Activated naive CD4-positive, alpha-beta T cell treated with anti-CD3 and anti-CD28 coated beads, Interleukin-2, amount 50 U/mL, for 16 hours (primary cell): ENCODE measurements at places on chromosomes 1 and 21.

DNA sequence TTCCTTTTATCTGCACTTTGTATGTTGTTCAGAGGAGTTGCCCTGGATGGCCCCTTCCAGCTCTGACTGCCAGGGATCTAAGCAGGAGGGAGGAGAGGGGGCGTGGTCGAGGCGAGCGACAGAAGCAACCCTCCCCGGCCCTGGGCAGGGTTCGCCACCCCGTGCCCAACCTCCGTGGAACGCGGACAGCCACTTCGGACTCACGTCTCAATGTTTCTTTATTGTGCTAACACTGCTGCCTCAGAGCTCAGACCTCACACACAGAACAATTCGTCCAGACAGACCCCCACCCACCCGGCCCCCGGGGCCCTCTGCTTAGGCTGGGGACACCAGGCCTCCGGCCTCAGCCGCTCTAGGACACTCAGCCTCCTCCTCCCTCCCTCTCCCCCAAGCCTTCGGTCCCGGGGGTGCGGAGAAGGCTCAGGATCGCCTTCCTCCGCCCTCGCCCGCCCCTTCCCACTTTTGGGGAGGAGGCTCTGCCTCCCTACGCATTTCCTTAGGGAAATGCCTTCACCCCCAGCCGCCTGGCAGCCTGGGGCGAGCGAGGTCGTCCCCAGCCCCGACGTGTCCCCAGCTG is 8.3 kb downstream of the VSIG8 start:
- peak; percentile 19 for DNase-seq

DNA sequence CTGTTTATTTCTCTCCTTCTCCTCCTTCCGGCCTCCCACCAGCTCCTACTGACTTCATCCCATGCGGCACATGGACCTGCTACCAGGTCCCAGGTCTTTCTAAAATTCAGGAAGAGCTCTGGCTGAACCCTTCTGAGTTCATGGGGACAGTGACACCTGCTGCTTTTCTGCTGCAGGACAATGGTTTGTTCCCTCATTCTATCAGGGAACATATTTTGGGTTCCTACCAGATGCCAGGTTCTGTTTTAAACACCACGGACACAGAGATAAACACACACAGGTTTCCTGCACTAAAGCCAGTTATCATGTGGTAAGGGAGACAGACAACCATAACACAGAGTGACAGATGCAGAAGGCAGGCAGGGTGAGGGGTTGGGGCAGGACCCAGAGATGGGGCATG is 114.0 kb upstream of the RAB4A start:
- DNase-seq = no peak

DNA sequence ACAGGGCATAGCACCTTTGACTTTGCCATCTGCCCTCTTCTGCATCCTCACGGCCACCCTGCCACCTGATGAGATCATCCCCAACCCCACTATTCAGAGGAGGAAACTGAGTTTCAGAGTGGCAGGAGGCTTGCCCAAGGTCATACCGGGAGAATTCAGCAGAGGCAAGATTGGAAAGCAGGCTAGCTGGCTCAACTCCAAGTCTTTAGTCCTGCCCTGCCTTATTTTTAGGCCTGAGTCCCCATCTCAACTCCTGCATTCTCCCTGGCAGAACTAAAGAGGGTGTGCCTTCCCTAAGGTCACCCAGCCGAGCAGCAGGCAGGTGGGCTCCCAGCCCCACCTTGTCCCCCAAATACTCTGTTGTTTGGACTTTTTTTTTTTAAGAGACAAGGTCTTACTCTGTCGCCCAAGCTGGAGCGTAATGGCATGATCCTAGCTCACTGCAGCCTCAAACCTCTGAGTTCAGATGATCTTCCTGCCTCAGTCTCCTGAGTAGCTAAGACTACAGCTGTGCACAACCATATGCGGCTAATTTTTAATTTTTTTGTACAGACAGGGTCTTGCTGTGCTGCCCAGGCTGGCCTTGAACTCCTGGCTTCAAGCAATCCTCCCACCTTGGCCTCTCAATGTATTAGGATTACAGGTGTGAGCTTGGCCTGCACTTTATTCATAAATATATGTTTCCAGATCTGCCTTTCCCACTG is 13.8 kb upstream of the FGR start:
- no peak for DNase-seq

GRCh38 chr1:93608187-93609109 is 73.2 kb downstream of the BCAR3 start:
- DNase-seq = no peak

DNA sequence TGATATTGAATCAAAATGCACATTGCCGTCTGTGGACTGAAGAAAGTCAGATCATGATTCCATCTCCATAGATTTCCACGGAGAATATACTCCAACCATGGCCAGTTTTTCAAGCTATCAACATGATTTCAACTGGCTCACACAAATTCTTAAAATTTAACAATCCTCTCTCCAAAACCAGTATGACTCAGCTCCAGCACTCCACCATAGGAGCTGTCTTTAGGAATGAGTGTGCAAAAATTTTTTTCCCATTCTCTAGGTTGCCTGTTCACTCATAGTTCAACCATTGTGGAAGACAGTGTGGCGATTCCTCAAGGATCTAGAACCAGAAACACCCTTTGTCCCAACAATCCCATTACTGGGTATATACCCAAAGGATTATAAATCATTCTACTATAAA is 40.8 kb downstream of the RGL1 start:
- DNase-seq = no peak

DNA sequence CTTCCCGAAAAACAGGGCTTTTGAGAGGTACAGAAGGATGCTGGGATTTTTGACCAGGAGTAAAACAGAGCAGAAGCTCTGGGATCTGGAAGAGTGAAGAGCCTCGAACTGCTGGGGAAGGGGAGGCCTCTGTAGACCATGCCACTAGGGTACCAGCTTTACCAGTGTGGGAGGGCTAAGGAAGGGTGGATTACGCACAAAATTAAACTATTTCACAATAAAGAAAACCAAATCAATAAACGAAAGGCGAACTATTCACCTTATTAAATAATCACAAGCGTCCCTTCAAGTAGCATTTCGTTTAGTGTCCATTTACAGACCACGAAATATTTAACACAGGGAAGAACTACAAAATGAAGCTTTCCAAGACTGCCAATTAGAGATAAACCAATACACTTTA is 723 bp downstream of the CZIB start:
- DNase-seq = no peak

GRCh38 chr1:8134546-8135235 is 108.6 kb upstream of the ERRFI1 start:
- DNase-seq = no peak

- DNase-seq = no peak
These were observed 149.9 kb downstream of the SPATA17 start for GRCh38 chr1:217781056-217781455.

DNA sequence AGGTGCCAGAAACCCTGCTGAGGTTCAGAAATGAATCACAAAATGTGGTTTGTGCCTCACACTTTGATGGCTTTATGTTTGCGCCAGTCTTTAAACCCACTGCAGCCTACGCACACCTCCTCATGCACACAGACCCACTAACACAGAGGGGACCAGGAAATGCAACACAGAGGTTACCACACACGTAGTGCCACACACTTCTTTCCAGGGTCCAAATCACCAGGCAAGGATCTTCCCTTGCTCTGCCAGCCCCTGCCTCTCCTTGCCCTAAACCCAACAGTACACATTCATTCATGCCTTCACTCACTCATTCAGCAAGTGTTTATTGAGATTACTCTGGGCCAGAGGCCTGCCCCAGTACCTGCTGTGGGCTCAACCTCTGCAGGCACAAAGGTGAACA is 17.5 kb downstream of the MAB21L3 start:
- DNase-seq = peak; percentile 55

GRCh38 chr1:166971252-166971651 is 4.1 kb downstream of the ILDR2 start:
- no peak for DNase-seq

DNA sequence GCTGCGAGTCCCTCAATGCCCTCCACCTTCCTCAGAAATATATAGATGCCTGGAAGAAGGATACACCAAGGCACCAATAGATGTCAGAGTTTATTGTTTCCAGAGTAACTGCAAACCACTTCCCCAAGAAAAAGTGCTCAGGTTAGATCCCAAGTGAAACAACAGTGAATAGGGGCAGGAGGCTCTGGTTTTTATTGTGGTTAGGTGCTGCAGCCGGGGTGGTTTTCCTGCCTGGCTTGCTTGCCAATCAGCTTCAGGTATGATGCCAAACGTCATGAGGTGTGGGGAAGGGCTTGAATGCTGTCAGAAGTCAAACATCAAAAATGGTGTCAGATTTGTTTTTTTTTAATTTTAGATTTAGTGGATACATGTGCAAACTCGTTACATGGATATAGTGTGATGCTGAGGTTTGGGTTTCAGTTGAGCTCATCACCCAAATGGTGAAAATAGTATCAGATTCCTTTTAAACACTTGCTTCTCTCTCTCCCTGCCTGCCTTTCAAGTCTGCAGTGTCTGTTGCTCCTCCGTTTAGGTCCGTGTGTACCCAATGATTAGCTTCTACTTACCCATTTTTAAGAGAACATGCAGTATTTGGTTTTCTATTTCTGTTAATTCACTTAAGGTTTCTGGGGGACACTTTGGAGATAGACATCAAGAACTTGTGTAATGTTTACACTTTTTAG is 1317.0 kb downstream of the MRPL39 start:
- no peak for DNase-seq

DNA sequence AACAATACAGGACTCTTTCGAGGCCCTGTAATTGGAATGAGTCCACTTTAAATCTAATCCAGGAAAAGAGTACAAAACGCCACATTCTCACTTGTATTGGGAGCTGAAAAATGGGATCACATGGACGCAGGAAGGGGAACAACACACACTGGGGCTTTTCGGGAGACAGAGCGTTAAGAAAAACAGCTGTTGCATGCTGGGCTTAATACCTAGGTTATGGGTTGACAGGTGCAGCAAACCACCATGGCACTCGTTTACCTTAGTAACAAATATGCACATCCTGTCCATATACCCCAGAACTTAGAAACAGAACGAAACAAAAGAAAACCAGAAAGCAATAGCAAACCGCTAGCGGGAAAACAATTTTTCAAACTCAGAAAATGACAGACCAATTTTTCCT is 1532.7 kb upstream of the TPTE start:
- no peak for DNase-seq

- DNase-seq = no peak
These were observed 131.2 kb downstream of the TRABD2B start for GRCh38 chr1:47865881-47866535.

DNA sequence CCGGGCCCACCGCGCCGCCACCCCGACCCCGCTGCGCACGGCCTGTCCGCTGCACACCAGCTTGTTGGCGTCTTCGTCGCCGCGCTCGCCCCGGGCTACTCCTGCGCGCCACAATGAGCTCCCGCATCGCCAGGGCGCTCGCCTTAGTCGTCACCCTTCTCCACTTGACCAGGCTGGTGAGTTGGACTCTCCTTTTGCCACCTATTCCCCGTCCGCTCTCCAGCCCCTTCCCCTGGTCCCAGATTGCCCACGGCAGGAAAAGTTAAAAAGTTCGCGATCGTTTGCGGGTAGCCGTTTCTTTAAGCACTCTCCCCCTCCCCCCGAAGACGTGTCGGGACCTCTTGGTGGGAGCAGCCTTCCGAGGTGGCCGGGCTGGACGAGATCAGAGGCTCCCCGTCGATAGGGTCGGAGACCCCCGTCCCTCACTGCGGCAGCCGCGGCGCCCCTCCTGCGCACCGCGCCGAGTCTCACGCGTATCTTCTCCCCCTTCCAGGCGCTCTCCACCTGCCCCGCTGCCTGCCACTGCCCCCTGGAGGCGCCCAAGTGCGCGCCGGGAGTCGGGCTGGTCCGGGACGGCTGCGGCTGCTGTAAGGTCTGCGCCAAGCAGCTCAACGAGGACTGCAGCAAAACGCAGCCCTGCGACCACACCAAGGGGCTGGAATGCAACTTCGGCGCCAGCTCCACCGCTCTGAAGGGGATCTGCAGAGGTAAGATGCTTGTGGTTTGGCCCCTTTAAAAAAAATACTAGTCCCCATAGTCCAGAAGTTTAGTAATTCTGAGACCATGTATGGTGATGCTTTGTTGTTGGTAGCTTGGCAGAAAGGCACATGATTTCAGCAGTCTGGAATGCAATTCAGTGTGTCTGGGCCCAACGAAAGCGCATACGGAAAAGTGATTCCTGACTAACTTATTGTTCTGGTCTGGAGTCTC is 576 bp downstream of the CCN1 start:
- DNase-seq = peak; percentile 47

- DNase-seq = no peak
These were observed 70.0 kb downstream of the PLD5 start for GRCh38 chr1:242454262-242455051.

DNA sequence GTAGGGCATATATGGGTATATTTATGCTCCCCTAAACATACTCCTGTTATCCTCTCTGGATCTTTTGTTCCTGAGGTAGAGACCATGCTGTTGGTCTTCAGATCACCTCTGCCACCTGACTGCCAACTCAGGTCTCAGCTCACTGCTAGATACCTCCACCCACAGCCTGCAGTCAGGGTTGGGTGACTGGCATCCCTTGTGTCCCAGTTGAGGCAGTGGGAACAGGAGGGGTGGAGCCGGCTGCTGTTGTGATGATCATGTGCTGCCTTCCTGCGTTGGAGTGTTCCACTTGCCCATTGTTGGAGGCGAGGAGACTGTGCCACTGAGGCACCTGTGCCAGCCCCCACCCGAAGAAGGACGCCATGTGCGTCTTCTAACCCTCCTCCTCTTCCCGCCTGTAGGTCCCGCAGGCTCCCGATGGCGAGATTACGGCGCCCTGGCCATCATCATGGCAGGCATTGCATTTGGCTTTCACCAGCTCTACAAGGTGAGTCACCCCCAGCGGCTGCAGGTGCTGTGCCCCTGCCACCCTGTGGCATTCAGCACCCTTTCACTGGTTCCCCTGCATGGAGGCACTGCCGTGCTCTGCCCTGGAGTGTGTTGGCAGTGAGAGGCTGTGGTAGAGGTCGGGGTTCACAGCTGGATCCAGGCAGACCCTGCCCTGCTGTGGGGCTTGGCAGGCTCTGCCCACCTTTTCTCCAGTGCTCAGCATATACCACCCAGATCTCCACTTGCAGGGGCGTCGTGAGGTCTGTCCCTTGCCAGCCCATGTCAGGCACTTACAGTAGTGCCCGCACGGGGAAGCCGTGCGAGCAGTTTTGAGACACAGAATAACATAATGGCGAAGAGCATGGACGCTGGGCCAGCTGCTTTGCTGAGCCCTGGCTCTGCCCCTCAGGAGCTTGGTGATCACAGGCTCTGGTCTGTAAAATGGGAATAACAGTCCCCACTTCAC is 143.5 kb downstream of the PEX14 start:
- DNase-seq = no peak

DNA sequence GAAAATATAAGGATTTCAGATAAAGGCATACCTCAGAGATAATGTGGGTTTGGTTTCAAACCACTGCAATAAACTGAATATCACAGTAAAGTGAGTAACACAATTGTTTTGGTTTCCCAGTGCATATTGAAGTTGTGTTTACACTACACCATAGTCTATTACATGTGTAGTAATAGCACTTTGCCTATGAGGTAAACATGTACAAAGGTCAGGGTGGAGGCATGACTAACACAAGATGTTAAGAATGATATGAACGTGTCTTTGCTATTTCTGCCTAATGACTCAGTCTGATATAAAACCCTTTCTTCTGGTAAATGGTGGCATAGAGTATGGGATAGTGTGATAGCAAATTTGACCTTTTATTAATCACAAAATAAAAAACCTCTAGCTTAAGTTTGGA is 621.5 kb upstream of the ADGRL2 start:
- no peak for DNase-seq

- DNase-seq = no peak
These were observed 520.4 kb upstream of the B3GALT2 start for GRCh38 chr1:193706766-193707165.

GRCh38 chr1:156920233-156921052 is at the start of gene LRRC71:
Gene LRRC71 (plus strand): TSS chr1:156920632. CDS start chr1:156920804, 172 bp downstream.
- peak; percentile 68 for DNase-seq

- no peak for DNase-seq
These were observed 20.0 kb downstream of the S100A6 start for GRCh38 chr1:153515504-153516394.

- no peak for DNase-seq
These were observed 147.1 kb downstream of the NTPCR start for GRCh38 chr1:233097546-233097945.
